ENCODE measurements at places on chromosomes 6 and 20.
A peak's percentile ranks its signal among the peaks of the same experiment; 100 is the strongest.

- no peak for DNase-seq
Observed at GRCh38 chr20:43755851-43756250, 29.0 kb upstream of the GTSF1L start.

DNA sequence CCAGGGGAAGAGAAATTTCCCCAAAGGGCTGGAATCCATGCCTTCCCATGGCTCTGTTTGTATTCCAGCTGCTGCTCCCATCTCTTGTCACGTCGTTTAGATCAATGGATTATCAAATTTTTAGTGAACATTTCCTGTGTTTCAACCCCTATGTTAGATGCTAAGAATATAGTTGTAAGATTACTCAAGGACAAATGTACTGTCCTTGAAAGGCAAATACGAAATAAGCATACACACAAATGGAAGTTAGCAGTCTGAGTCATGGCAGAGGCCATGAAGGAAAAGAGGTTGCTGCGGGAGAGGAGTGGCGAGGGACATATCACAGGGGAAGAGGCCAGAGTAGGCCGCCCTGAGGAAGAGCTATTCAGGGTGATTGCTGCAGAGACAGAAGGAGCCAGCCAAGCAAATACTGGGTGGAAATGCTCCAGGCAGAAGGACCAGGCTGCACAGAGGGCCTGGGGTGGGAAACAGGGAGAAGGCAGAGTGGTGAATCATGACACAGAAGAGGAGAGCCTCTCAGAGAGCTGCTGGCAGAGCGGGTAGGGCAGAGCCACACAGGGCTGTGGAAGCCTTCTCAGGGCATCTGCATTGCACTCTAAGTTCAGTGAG is 219.2 kb upstream of the LRFN2 start:
- DNase-seq = no peak

DNA sequence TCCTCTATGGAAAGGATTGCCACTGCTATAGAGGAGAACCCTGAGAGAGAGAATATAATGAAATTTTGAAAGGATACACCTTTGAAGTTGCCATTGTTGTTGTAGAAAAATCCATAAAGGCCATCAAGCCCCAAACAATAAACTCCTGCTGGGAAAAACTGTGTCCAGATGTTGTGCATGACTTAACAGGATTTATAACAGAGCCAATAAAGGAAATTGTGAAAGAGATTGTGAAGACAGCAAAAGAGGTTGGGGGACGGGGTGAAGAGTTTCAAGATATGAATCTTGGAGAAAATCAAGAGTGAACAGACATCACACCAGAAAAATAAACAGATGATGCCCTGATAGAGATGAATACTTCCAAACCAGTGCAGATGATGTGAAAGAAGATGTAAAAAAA is 396.4 kb downstream of the BCKDHB start:
- no peak for DNase-seq

GRCh38 chr20:199996-200395 is 10.5 kb upstream of the DEFB128 start:
- peak; percentile 22 for DNase-seq

DNA sequence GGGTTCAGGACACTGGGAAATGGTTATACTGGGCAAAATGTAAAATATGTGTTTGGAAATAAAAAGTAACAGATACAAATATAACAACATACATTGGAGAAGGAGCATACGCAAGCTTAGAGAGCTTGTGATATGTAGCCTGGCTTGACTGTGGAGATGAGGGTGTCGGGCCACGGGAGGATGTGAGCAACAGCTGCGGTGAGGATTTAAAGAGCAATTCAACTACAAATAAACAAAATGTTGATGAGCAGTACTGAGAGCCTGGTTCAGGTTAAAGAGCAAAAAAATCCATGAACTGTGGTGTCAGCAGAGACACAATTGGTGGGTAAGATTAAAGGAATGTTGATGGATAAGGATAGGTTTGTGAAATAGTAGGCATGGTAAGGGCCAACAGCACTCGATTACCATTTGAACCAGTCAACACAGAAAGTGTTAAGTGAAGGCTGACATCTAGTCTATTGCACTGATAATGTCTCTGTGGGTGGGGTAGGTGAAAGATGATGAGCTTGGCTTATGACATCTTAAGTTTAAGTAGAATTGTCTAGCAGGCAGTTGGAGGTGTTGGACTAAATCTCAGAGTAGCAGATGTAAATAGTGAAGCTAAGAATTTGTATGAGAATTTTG is 723.2 kb downstream of the EPM2A start:
- no peak for DNase-seq

DNA sequence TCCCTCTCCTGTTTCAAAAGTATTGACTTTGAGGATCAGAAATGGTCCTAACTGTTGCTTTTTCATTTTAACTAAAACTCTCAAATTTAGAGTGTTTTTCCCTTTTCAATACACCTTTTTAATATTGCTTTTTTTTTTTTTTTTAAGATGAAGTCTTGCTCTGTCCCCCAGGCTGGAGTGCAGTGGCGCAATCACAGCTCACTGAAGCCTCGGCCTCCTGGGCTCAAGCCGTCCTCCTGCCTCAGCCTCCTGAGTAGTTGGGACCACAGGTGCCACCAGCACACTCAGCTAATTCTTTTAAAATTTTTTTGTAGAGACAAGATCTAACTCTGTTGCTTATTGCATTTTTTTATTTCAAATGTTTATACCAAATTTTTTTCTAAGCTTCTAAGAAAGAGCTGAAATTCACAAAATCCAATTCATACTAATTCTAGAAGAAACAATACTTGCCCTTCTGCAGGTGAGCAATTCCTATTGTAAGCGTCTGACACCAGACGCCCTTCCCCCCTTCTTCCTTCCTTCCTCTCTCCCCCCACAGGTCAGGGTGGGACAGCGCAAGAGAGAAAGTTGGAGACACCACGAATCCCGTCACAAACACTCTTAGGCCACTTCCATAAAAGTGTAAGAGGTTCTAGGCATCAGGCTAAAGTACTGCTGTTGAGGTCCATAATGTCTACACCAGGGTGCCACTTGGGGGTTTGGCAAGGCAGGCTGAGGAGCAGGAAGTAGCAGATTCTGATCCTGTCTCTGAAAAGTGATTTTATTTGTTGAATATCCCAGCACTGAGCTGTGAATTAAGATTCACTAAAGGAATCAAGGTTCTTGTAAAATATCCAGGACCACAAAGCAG is 12.8 kb downstream of the DLL1 start:
- peak; percentile 40 for DNase-seq

DNA sequence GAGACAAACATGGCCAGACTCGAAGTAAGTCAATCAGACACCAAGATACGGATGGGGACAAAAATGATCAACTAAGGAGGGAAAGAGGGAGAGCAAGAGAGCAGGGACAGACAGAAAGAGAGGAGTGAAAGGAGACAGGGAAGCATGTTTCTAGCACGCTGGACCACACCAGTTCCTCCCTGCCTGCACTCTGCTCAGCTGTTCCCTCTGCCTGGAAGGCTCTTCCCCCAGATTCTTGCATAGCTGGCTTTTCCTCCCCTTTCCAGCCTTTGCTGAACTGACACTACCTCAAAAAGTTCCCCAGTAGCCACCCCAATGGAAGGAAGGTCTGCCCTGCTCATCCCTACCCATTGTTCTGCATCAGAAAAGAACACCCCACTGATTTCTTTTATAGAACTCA is 185.9 kb downstream of the MAFB start:
- DNase-seq = no peak
